ENCODE measurements at places on chromosomes 3 and 15.

DNA sequence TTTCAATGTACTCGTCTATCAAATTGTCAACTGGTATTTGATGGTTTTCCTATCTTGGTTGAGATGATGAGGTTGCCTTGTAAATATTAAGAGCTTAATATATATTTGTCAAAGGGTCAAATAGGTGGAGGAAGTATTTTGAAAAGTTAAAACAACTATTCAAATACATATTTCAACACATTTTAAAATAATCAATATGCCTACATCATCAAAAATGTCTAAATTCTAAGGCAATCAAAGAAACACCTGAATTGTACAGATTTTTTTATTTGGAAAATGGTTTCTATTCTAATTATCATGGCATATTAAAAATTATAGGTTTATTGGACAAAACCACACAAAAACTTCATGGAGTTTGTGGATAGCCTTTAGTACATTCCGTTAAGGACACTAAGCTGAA lies 461.4 kb upstream of the ONECUT1 start:
- no peak for DNase-seq

DNA sequence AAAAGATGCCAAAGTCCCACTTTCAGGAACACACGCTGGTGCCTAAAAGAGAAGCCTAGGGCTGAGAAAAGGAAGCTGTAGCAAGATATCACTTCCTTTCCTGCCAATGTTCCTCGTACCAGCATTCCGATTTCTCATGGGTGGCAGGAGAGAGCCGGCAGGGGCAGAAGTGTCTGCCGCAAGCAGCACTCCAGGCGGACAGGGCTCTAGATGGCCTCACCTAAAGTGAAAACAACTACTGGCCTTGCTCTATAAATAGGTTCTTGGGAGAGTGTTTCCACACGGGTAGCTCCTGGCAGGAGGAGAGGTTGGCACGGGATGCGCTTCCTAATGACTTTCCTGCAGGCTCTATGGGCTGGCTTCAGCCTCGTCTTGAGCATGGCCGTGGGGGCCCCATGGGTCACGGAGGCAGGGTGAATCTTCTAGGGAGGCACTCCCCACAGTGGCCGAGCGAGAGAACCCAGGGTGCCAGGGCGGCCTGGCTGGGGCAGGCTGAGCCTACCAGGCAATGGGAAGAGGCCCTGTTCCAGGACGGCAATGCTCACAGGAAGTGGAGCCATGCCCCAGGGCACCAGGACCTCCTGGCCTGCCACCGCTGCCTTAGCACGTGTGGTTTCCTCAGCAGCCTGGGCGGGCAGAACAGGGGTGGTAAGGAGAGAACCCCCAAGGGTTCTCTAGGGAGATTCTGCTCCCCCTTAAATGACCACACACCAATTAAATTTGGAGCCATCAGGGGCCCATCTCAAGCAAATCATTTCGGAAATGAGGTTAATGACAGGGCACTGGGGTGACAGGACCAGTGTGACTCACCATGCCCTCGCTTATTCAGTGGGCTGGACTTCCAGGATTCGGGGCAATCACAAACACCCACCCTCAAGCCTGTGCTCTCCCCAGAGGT lies 14.6 kb upstream of the DUSP7 start:
- no peak for DNase-seq

DNA sequence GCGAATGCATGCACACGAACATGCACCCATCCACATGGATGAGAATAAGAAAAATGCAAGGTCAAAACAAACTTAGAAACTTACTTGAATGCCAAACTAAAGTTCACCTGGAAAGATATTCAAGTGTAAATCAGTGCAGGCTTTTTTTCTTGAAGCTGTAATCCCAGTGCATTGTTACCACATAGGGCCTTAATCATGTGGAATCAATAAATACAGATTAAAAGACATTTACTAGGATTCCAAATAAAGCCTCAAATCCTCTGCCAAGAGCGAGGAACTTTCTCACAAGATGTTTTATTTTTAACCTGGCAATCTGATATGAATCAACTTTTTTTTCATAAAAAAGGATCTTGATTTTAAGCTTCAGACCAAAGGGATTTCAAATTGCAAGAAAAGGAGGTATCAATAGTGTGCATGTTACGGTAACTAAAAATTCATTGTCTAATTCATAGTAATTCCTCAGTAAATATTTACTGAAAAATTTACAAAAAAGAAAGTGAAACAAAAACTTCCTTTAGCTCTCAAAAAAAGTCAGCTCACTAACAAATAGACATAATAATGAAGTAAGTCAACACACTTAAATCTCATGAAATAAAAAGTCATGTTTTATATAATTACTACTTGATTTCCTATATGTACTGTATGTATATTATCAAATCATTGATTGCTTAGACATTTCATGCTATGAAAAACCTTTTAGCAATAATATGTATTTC lies 978.6 kb downstream of the PLOD2 start:
- no peak for DNase-seq

DNA sequence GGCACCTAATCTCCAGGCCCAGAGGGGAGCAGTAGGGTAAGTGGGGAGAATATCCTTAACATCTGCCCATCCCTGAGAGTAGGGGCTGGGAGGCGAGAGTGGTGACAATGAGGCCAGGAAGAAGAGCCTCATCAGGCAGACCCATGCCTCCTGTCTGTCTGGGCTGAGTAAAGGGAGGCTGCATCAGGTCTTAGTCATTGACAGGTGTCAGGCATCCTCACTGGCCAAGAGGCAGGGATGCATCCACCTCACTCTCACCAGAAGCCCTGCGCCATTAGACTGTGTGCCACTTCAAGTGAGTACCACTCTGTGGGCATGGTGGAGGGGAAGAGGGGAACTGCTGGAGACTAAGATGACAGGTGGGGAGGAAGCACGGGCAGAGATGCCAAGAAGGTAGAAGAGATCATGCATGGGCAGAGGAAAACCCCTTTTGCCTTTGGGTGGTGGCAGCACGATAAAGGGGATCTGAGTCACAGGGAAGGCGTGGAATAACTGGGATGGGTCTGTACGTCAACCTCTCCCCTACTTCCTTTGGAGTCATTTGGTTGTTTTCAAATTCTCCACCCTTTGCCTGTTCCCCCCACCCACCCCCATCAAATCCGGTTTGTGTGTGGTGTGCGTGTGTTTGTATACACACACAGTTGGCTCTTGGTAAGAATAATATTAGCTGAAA lies 14.1 kb downstream of the ANAPC13 start:
- no peak for DNase-seq

DNA sequence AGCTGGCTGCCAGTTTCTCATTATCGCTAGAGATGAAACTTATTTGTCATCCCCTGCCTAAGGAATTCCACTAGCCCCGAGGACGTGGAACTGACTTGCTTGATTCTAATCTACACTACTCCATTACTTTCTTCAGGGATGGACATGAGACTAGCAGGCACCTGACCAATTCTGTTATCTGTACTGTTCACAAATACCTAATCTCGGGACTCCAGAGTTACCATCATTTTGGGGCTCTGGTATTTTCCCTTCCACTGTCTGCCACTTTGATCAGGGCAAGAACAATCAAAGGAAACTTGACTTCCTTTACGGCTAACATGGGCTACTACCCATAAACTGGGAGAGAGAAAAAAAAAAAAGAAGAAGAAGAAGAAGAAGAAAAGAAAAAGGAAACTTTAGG lies 27.8 kb downstream of the BMF start:
- peak; percentile 59 for DNase-seq

- DNase-seq, result no peak
These were observed 92.8 kb downstream of the FRMD4B start for GRCh38 chr3:69292959-69293574.

- DNase-seq, result no peak
These were observed 34.7 kb downstream of the TM2D3 start for GRCh38 chr15:101617390-101617965.

DNA sequence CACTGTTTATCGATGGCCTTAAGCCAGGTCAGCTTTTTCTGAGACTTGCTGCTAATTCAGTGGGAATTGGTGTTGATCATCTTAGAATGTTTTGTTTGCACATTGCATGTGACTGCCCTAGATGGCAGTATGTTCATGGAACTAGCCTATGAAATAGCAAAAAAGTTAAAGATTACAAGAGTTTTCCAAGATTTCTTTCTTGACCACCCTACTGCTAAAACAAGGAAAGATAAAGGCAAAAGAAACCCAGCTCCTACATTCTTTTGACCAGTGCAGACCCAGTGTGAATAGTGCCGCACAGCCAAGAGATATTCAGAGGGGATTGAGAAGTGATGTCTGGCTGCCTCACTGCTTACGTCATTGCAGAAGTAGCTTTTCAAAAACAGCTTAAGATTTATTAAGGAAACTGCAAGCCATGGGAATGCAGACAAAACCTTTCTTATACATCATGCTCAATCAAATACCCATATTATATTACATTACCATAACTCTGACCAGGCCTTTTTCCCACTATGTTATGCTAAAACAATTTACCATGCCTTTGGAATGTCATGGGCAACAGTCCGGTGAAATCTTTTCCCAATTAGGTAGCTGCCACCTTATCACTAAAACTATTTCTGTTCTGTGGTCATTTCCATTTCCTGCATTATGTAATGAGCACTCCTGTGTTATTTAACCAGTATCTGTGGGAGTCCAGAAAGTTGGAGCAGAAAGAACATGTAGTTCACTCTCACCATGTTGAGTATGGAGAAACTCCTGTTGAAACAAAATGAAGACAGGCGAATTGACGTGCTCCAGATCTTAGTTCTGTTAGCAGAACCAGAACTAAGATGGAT lies 6.0 kb downstream of the PHLDB2 start:
- no peak for DNase-seq

- no peak for DNase-seq
These were observed 232.8 kb upstream of the TPRG1 start for GRCh38 chr3:188938999-188939398.

All from hematopoietic multipotent progenitor cell treated with erythropoietin and hydrocortisone succinate and interleukin-3 and kit ligand, for 6 days (in vitro differentiated cells).